Activated CD4-positive, alpha-beta T cell treated with anti-CD3 and anti-CD28 coated beads, Interleukin-2, Interleukin-6, amounts not matched to agents 100 ng/mL and 50 ng/mL, durations not matched to agents 16 hours and 8 hours (primary cell): ENCODE measurements at places on chromosomes 7 and 10.

DNA sequence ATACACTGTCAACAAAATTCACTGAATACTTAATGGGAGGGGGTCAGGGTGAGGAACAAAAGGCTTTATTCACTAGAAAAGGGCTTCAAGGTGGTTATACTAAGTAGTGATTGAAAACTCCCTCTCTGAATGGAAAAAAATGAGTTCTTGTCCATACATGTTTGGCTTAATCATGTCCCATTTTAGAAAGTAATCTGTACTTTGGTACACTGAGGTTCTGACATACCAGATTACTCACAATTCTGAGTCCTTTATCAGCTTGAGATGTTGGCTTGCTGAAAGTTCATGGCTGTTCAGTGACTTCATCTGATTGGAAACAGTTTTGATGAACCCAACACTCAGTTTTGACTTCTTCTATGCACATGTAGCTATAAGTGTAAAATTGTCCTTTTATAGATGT is 12.8 kb upstream of the NOBOX start:
- no peak for DNase-seq

DNA sequence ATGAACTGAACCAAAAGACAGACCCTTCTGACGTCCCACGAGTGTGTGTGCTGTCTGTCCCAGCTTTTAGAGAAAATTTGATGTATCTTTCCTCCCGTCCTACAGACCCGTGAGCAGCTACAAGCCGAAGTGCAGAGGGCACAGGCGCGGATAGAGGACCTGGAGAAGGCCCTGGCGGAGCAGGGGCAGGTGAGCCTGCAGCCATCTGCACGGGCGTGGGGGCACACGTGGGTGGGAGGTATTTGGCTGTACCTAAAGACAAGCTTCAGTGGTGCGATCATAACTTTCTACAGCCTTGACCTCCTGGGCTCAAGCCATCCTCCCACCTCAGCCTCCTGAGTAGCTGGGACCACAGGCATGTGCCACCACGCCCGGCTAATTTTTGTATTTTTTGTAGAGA is 41.7 kb upstream of the DPYSL4 start:
- no peak for DNase-seq

DNA sequence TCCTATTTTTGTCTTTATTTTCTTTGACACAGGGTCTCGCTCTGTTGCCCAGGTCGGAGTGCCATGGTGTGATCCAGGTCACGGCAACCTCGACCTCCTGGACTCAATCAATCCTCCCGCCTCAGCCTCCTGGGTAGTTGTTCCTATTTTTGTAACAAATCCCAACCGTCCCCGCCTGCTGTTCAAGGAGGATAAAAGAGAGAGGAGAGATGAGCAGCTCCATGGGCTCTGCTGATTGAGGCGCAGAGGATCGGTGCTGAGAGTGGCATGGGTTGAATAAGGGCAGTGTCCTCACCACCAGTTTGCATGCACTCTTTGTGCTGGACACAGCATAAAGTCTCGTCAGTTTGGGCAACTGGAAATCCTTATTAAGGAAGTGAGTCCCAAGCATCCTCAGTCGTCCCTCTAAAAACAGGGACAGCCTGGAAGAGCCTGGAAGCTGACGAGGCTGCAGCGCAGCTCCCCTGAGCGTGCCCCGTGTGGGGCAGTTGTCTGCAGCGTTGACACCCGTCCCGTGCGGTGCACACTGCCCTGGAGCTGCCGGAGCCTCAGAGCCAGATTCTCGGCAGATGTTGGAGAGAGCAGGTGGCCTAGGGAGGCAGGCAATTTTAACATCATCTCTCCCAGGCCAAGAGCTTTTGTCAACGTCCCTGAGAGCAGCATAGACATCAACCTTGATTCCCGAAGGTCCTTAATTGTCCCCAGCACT is 404.2 kb upstream of the RNF32 start:
- DNase-seq = no peak

- no peak for DNase-seq
Measured at GRCh38 chr7:116829041-116829440, 33.3 kb upstream of the CAPZA2 start.

GRCh38 chr10:120998251-120998650 is 147.1 kb downstream of the WDR11 start:
- no peak for DNase-seq

DNA sequence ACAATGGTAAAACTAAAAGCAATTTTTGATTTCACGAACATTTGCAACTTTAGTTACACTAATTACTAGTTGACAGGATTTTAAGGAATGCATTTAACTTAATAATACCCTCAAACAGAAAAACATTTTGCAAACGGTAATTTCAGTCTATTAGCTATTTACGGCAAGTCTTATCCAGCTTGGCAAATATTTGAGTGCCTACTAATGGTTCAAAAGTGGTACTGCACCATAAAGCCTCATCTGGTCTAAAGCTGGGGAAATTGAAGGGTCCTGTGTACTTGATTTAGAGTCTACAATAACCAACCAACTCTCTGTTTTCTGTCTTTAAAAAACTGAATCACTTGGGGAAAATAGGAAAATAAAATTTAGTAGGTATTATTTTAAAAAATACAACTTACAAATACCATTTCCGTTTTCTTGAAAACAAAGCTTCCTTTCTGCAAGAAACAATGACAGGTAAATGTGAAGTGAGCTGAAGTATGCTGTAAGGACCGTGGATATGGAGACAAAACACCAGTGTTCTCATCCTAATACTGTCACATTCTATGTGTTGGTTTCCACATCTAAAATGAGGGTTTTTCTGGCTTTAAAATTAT is 142.3 kb downstream of the VPS50 start:
- DNase-seq = peak; percentile 17

GRCh38 chr10:107994621-107995270 is 830.2 kb upstream of the SORCS1 start:
- DNase-seq = no peak

- peak; percentile 90 for DNase-seq
Measured at GRCh38 chr7:129367700-129368388, 66.4 kb upstream of the STRIP2 start.

- peak; percentile 88 for DNase-seq
Measured at GRCh38 chr10:112389271-112389822, 15.4 kb downstream of the ACSL5 start.

DNA sequence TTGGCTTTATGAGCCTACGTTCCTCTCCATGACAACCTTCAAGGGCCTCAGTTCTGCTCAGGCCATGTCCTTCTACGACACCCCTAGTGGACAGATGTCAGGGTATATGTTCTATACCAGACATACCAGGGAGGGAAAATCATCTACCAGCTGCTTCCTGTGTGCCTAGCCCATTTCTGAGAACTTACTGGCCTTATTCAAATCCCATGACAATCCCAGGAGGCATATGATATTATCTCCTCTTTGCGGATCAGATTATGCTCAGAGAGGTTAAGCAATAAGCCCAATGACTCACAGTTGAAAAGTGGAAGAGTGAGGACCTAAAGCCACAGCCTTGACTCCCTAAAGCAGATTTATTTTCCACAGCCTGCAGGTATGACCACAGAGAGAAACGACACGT is 139.3 kb downstream of the GLI3 start:
- no peak for DNase-seq

- no peak for DNase-seq
Measured at GRCh38 chr7:110612680-110613079, 478.2 kb upstream of the LRRN3 start.

DNA sequence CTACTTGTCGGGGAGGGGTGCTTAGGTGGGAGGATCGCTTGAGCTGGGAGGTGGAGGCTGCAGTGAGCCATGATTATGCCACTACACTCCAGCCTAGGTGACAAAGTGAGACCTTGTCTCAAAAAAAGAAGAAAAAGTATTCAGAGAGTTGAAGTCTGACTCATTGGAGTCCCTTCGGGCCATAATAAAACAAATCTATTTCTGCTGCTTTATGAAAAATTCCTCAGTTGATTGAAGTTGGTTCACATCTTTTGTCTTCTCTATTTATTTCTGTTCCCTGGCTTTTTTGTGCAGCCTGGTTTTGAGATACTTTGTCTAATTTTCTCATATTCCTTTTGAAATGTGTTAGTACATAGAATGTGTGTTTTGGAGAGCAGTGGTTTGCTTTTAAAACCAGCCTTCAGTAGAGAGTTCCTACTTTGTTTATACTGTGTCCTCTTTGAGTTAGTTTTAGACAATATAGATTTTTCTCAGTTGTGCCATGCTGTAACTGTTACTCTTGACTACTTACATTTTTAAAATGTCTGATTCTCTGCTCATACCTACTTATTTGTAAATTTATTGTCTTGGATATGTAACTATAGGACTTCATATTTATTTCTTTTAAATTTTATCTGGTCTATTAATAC is 36.7 kb downstream of the LUC7L2 start:
- no peak for DNase-seq

GRCh38 chr7:157301610-157302120 is 35.1 kb upstream of the DNAJB6 start:
- peak; percentile 27 for DNase-seq

GRCh38 chr7:32941681-32942414 is 15.4 kb upstream of the FKBP9 start:
- DNase-seq = no peak

DNA sequence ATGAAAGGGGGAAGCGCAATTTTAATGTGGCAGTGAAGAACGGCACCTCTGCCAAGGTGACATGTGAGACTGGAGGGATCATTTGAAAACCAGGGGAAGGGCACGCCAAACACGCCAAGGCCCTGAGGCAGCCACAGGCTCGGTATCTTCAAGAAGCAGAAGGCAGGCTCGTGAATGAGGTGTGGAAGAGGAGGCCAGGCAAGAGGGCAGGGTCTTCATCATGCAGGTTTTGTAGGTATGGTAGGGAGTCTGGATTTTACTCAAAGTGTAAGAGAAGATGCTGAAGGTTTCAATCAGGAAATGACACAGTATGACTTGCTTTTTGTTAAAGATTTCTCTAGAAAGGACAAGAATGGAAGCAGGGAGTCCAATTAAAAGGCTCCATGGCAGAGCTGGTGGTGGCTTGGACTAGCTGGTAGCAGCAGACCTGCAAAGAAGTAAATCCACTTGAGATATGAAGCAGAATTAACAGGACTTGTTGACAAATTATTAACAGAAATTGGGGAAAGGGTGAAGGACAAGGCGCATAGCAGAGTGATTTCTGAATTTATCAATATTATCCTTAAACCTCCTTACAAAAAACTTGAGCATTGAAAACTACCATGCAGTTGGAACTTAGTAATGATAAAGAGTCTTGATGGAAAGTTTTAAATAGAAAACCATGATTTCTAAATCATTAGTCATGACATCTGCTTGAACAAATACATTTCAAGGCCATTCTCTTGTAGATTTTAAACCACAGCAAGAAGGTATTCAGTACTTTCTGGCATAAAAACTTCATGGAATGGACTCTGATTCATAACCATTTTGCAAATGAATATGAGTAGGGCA is 70.4 kb downstream of the COA1 start:
- DNase-seq = peak; percentile 79

DNA sequence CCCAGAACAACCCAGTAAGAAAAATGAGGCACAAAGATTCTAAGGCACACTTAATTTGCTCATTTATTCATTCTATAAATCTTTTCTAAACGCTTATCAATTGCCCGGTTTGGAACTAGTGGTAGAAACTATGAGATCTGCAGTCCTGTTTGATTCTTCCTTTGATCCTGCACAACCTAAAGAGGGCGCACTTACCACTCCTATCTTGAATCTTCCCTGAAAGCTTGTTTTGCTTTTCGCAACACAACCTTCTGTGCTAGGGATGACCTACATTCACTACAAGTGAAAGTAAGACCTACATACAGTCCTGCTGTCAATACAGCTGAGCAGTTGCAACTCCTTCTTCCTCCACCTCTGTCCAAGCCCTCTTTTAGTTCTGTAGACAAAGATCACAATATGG is 12.6 kb upstream of the ARL4A start:
- peak; percentile 58 for DNase-seq

- no peak for DNase-seq
Measured at GRCh38 chr10:11546581-11546980, 64.9 kb downstream of the USP6NL start.

DNA sequence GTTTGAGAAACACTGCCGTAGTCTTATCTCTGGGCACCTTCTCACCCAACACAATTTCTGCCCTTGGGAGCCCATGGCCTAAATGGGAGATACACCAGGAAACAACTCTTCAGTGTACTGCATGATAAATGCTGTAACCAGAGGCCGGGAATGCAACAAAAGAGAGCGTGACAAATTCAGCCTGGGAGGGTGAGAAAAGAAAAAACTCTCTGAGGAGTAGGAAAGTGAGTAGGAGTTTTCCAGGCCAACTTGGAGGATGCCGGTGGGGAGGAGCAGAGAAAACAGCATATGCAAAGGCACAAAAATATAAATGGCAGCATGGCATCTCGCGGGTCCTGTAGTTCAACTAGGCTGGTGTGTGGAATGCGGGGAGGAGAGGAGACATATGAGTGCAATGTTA is 624.5 kb downstream of the PARD3 start:
- no peak for DNase-seq

DNA sequence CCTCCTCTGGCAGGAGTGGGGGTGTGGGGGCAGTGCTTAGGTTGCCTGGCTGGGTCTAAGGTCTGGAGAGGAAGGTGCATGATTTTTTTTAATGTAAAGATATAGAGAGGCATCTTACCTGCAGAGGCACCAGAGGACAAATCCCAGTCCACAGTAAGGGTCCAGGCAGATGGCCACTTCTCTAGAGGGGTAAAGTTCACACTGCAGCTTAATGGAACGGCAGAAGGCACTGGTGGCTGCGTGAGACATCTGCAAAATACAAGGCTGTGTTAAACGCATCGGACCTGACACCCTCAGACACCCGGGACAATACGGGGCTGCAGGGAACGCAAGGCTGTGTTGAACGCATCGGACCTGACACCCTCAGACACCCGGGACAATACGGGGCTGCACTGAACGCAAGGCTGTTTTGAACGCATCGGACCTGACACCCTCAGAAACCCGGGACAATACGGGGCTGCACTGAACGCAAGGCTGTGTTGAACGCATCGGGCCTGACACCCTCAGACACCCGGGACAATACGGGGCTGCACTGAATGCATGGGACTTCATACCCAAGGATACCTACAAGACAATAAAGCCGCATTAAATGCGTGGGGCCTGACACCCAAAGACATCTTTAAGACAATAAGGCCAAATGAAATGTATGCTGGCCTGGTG is 206.0 kb downstream of the ZMYND11 start:
- DNase-seq = no peak

DNA sequence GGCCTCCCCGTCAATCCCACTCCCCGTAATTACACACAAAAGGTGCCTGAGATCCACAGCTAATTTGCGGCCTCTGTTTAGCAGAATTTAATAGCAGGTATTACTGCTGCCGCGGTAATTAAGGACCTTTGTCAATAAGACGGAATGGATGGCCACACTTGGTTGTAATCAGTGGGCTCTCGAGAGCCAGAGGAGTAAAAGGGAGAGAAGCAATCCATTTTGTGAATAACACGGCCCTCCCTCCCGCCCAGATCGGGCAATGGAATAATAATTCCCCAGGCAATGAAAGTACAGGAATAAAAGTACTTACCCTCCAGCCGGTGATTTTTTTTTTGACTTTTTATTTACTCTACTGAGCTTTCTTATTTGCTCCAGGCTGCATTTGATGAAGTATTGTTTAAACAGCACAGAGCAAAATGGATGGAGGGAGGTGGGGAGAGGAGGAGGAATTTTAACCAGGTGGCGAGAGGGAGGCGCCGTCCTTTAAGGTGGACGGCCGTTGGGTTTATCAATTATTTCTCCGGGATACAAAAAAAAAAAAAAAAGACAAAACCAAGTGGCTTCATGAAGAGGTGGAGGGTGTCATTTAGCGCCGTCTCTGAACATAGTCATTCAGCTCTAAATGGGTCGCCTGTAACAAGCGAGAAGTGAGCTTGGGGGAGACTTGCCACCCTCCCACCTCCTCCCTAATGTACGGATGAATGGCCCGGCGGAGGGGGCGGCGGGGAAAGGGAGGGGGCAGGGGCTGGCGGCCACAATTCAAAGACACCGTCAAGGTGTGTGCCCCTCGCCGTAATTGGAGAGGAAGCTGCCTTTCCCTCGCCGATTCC is 120.3 kb downstream of the BUB3 start:
- no peak for DNase-seq

GRCh38 chr10:127832501-127832900 is 60.2 kb downstream of the CLRN3 start:
- no peak for DNase-seq
